ENCODE measurements at places on chromosomes 11 and 22.

- no peak for DNase-seq
Measured at GRCh38 chr11:48094643-48095339, 114.4 kb downstream of the PTPRJ start.

GRCh38 chr11:812390-812789 is 2.6 kb downstream of the RPLP2 start:
- DNase-seq = no peak

GRCh38 chr11:111696556-111696955 is 69.6 kb downstream of the PPP2R1B start:
- no peak for DNase-seq

GRCh38 chr11:93936460-93936859 is 84.7 kb upstream of the HEPHL1 start:
- no peak for DNase-seq

DNA sequence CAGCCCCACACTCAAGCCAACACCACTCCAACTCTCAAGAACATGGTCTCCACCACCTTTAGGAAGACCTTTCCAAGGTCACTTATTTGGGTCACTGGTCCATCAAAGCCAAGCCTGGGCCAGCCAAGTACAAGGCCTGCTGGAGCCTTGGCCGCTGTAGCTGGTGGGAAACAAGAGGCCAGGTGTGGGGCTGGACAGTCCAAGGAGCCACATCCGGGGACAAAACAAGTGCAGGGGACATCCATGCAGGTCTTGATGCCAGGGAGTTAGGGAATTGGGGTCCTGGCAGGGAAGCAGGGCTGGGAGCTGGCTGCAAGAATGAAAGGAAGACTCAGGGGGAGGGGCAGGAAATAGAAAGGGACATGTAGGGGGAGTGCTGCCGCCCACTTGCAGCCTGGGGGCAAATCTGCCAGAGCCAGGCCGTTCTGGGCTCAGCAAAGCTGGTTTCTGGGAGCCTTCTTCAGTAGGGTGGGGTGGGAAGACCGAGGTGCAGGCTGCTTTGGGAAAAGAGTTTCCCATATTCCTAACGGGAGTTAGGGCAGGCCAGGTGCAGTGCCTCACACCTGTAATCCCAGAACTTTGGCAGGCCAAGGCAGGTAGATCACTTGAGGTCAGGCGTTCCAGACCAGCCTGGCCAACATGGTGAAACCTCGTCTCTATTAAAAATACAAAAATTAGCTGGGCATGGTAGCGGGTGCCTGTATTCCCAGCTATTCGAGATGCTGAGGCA is 69.5 kb upstream of the ATXN10 start:
- no peak for DNase-seq

GRCh38 chr11:69004411-69005182 is 8.4 kb downstream of the MRGPRF start:
- DNase-seq = no peak

- no peak for DNase-seq
Measured at GRCh38 chr11:130710497-130711012, 205.7 kb downstream of the SNX19 start.

DNA sequence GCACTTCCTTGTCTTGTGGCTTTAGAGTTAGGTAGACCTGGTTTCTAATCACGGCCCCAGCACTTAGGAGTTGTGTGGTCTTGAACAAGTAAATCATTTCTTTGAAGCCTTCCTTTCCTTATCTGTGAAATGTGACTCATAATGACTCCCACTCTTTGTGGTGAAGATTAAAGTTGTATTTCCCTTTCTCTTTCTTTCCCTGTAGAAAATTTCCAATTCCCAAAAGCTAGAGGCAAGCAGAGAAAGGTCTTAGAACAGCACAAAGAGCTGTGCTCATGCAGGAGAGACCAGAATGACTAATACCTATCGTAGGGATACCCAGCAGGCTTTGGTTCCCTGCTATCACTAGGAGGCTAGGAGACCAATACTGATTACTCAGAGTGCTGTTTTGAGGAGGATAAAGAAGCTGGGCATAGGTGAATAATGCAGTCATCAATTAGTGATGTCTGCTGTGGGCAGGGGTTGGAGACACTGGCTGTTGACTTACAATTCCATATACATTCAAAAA is 270.7 kb upstream of the SYN3 start:
- no peak for DNase-seq

DNA sequence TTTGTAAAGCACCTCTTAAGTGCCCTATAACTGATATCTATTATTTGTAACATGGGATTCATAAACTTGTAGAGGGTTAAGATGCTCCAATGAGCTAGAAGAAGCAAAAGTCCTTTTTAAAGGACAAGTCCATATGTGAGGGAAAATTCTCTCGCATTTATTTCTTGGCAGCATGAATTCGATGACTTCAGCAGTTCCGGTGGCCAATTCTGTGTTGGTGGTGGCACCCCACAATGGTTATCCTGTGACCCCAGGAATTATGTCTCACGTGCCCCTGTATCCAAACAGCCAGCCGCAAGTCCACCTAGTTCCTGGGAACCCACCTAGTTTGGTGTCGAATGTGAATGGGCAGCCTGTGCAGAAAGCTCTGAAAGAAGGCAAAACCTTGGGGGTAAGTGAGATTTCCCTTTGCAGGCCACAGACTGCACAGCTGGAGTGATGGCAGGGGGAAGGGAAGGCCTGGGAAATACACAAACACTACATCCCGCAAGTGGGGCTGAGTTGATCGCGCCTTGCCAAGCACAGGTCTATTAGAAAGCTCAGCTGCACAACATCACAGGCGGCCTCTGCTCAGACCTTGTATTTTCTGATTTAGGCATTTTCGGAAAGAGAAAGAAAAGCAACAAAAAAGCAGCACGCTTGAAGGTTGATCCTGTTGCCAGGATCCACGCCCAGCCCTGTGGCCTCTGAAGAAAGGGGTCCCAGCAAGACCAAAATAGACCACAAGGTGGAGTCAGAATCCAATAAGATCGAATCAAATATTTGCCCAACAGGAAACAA is 1.5 kb downstream of the MS4A8 start:
- no peak for DNase-seq

DNA sequence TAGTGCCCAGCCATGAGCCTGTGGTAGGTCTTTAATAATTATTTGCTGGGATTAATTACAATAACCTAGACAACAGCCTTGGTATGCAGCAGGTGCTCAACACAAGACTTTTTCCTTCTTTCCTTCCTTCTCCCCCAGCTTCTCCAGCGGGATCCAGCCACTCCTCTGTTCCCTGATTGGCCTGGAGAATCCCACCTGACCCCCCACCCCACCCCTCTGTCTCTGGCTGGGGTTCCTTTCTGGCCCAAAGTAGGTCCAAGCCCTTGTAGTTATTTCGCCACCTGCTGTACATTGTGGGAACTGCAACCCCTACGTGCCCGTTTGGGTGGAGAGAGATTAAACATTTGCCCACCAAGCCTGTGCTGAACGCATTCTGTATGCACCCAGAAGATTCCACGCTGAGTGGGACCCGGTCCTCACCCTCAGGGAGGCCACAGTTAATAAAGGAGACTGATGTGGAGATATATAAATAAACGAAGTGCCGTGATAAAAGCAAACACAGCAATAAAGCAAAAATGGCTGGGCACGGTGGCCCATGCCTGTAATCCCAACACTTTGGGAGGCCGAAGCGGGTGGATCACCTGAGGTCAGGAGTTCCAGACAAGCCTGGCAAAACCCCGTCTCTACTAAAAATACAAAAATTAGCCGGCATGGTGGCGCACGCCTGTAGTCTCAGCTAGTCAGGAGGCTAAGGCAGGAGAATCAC is 32.1 kb upstream of the DGKZ start:
- DNase-seq = peak; percentile 60

GRCh38 chr22:36387709-36387958 is 133 bp downstream of the MYH9 start:
- DNase-seq = no peak

- no peak for DNase-seq
Measured at GRCh38 chr11:66800720-66801428, 42.4 kb upstream of the RCE1 start.

DNA sequence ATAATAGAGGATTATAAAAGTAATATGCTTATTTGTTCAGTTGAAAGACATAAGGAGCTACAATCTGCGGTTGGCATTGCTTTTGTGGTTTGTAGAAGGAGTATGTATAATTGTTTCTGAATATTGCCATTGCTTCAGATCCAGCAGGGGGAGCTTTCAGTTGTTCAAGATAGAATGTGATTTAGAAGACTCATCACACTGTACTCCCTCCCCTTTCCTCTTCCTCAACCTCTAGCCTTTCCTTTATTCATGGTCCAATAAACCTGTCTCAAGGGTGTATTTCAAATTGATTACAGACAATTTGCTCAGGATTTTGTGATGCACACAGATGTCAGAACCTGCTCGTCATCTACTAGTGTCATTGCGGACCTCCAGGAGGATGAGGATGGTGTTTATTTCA is 9.8 kb downstream of the PRMT3 start:
- DNase-seq = no peak

DNA sequence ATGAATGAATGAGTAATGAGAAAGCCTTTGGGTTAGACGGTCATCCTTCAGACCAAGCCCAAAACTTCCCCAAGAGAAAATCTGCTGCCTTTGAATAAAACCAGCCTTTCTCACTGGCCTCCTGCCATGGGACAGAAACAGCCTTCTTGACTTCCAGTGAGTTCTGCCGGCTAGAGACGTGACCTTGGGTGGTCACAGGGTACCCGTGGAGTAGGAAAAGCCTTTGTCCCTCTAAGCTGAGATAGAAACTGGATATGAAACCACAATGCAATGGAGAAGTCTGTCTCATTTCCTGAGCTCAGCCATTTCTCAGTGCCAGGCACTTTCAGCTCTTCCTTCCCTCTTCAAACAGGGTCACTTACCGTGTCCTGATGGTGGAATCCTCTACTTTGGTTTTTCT is 21.2 kb upstream of the YWHAH start:
- DNase-seq = no peak

DNA sequence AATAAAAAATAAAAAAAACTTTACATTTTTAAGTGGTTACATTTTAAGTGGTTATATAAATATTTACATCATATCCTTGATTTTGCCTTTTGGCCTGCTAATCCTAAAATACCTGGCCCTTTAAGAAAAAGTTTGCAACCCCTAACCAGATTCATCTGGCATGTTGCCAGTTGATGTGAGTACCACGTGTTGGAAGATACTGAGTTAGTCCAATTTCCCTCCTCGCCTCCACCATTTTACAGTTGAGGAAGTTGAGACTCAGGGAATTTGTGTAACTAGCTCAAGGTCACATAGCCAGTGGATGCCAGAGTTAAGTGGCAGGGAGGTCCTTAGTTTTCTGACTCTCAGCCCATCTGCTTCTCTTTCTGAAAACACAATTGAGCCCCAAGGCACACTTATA is 5.1 kb downstream of the ELF5 start:
- no peak for DNase-seq

- no peak for DNase-seq
Measured at GRCh38 chr11:72202571-72202970, 10.6 kb downstream of the FOLR1 start.

DNA sequence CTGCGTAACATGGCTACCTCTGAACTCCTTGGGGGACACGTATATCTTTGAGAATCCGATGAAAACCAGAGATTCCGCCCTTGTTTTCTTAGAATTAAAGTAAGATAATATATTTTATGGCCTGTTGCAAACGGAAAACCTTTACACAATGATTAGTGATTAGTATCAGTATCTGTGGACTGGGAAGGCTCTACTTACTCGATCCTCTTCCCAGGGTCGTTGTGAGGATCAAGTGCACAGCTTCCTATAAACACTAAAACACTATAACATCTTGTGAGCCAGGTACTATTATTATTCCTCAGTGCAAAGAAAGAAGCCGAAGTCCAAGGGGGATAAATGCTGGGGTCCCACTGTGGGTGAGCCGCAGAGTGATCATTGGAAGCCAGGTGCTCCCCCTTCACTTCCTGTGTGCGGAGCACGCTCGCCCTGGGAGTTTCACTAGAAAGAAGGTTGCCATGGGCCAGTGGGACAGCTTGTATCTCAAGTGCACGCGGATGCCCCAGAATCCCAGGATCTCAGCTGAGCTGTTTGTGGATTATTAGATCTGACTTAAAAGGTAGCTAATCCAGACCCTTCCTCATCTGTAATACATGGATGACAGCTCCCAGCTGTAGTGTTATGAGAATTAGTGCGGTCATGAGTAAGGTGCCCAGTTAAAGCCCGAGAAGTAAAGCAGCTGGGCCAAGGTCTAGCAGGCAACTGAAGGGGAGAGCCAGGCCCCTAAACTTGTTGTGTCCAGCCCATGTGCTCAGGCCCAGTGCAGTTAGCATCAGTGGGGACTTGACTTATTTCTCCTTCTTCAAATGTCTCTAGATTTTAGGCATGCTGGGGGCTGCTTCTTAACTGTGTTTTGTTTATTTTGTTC is 839 bp downstream of the CBY1 start:
- peak; percentile 12 for DNase-seq

DNA sequence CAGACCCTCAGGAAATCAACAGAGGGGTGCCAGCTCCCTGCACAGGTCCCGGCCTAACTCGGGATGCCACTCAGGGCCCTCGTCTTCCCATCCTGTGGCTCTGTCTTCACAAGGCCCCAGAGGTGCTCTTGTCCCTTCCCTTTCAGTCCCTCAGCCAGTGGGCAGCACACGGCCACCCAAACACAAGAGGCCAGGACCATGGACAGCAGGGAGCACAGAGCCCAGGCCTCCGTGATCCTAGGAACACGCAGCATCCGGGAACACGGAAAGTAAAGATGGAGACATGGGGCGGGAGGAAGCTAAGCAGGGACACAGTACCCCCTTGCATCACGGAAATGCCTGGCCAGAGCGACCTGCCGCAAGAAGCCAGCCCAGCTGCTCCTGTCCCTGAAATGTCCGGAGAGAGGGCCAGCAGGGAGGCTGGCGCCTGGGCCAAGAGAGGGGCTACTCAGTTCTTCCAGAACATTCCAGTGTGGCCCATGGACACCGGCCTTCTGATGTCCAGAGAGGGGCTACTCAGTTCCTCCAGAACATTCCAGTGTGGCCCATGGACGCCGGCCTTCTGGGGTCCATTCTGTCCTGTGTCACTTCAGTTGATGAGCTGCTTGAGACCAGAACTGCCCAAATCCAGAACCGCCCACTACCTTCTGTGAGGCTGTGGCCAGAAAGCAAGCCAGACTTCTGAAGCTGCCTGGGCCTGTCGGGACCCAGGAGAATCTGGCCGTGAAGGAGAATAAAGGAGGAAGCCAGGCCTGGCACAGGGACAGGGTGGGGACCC is 274.0 kb downstream of the BRD1 start:
- DNase-seq = no peak

- DNase-seq = no peak
Measured at GRCh38 chr22:47586038-47586437, 823.6 kb downstream of the TBC1D22A start.

DNA sequence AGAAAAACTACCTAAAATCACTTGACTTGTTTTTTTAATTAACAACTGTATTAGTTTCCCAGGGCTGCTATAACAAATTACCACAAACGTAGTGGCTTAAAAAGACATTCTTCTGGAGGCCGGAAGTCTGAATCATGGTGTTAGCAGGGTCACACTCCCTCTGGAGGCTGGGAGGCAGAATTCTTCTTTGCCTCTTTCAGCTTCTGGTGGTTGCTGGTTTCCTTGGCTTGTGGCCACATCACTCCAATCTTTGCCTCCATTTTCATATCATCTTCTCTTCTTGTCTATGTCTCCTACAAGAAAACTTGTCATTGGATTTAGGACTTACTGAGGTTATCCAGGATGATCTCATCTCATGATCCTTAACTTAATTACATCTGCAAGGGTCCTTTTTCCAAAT is 7.4 kb upstream of the INCENP start:
- DNase-seq = no peak

- no peak for DNase-seq
Measured at GRCh38 chr11:2314136-2314524, 12.3 kb downstream of the TSPAN32 start.

GRCh38 chr11:88115828-88116755 is 59.2 kb downstream of the RAB38 start:
- no peak for DNase-seq

GRCh38 chr11:90187839-90188238 is 35.0 kb downstream of the CHORDC1 start:
- no peak for DNase-seq

GRCh38 chr22:49464037-49464436 is 363.6 kb downstream of the BRD1 start:
- DNase-seq = no peak

Measured in stimulated activated CD4-positive, alpha-beta T cell treated with anti-CD3 and anti-CD28 coated beads, Interleukin-4, amount 100 ng/mL, for 4 hours (primary cell).